Central memory CD4-positive, alpha-beta T cell (primary cell): ENCODE measurements at places on chromosomes 7 and 10.

GRCh38 chr10:100909501-100910263 is 3.1 kb upstream of the SLF2 start:
- no peak for DNase-seq

DNA sequence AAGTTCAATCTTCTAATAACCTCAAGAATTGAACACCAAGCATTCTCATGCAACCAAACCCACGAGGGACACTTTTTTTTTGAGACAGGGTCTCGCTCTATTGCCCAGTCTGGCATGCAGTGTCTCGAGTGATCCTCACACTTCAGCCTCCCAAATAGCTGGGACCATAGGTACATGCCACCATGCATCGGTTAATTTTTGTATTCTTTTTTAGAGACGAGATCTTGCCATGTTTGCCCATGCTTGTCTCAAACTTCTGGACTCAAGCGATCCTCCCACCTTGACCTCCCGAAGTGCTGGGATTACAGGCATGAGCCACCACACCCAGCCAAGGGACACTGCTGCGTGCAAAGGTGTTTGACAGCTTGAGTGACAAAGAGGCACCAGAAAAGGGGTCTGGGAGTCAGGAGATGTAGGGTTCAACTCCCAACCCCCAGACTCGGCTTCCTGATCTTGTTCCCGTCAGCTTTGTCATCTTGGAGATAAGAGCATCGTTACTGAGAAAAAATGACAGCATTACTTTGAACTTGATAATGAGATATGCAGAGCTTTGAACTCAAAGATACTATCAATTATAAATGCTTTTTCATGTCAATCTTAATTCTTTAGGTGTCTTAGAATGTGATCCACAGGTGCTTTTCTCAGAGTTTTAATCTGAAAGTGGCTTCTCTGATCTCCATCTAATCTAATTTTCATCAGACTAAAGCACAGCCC is 1.6 kb upstream of the CYTH3 start:
- DNase-seq: no peak

DNA sequence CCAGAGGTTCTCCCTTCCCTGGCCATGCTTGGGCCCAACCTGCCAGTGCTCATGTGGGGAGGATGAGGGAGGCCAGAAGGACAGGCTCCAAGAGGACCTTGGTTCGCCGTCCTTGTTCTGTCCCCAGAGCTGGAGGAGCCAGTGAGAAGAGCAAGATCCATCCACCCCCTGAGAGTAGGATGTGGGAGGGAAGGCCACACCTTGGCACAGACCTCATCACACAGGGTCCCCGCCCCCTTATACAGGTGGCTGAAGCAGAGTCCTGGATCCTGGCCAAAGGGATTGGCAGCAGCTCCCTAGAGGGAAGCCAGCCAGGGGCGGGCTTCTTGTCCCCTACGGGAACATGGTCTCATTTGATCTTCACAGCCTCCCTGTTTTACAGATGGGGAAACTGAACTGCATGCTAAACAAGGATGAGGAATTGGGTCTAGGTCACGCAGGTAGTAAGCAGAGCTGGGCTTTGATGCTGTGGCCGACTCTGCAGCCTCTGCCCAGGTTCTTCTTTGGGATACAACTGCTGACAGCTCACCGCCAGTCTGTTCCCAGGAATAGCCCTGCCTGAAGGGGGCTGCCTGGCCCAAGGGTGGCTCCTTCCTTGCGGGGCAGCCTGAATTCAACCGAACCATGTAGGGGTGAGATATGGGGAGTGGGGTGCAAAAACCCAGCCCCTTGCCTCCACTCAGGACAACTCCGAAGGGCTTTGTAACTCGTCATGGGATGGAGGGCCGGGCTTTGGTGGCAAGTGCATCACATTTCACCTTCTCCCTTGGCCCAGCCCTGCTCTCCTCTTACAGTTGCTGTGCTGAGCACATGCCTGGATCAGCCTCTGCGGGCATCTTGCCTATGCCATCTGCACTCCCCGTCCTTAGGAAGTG is 62.2 kb upstream of the KDM7A start:
- DNase-seq: no peak

DNA sequence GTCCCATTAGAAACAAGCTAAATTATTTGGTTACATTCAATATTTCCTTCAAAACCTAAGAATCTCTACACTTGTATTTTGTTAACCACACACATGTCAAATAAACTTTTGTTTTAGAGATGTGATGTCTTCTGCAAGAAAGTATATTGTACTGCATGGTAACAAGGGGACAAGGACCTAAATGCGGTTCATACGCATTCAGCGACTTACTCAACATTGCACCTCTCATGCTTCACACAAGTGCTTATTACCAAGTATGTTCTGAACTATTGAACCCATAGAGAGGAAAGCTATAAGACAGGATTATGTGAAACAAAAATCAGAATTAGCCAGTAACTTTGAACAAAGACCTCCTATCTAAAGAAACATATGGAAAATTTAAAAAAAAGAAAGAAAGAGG is 68.3 kb downstream of the CREB5 start:
- DNase-seq: no peak

- DNase-seq: no peak
Measured at GRCh38 chr10:110205051-110205675, 2.2 kb upstream of the MXI1 start.

DNA sequence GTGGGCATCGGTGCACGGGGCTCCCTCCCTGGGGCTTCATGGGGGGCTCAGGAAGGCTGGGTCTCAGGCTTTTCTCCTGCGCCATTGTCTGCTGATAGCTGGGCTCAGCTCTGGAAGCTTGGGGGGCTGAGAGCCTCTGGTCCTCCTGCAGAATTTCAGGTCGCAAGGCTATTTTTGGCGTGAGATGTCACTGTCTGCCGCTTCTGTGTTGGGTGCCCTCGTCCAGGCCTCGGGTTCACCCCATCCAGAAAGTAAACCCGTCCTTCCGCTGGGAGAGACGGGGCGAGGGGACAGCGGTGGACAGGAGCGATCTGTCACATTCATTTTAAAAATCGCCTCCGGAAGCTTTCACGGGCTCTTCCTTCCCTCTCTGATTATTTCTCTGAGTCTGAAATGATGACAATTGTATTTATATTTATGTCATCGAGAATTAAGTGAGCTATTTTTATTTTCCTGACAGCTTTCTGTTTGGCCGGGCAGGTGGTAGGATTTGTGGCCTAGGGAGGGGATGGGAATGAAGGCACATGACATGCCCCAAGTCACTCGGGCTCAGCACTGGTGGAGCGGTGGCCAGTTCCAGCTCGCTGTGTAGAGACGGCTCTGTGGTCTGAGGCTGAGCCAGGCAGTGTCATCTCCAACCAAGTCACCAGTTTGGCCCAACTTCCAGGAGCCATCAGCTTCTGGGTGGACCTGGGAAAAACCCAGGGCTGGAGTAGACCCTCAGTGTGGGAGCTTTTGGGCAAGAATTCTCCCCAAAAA is 40.7 kb upstream of the AP5Z1 start:
- no peak for DNase-seq

DNA sequence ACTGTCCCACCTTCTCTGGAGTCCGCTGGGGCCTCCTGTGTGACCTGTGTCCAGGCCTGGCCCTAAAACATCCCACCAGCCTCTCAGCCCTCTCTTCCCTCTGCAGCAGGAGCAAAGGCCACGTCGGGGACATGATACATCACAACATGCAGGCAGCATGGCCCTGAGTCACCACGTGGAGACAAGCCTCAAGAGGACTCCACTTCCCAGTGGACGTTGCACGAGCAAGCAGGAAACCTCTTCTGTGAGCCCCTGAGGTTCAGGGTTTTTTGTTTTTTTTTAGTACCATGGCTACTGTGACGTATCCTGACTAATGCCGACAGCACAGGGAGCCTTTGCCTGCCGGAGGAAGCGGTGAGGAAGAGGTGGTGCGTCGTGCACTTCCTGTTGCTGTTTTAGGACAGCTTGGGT is 165.9 kb downstream of the DNAJB6 start:
- DNase-seq: peak; percentile 93

- peak; percentile 5 for DNase-seq
Measured at GRCh38 chr7:78039790-78040776, 241.5 kb downstream of the PHTF2 start.

DNA sequence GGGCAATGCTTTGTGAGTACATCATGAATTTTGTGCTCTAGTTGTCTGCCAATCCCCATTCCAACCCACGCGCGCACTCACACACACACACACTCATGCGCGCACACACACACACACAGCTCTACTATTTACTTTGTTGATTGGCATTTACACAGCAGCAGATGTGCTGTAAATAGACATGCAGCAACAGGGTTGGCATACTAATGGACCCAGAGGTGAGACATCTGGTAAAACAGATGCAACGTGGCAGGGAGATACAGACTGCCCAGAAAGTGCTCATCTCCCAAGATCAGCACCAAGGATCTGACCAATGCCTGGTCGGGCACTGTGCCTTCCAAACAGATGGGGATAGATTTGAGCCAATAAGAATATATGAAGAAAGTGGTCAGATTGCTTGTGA is 873.0 kb downstream of the SORCS3 start:
- no peak for DNase-seq

GRCh38 chr10:126538439-126539135 is 131.9 kb downstream of the C10orf90 start:
- no peak for DNase-seq

DNA sequence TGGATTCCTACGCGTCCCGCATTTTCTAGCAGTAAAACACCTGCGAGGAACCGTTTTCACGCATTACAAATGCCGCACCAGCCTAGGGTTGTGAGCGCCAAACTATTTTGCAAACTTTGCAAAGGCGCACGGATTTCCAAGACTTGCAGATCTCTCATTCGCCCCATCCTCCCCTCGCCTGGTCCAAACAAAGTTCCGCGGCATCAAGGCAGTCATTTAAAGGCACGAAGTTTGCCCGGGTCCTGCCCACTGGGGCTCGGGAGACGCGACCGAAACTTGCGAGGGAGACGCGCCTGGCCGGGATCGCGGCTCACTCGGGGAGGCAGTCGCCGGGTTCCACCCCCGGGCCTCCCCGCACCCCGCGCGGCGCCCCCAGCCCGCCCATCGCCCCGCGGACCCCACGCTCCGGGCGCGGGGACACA is 613 bp downstream of the USP6NL start:
- peak; percentile 19 for DNase-seq

GRCh38 chr7:10429031-10429430 is 544.6 kb upstream of the PHF14 start:
- DNase-seq: no peak

GRCh38 chr10:62580396-62580795 is 206.2 kb downstream of the ZNF365 start:
- no peak for DNase-seq

DNA sequence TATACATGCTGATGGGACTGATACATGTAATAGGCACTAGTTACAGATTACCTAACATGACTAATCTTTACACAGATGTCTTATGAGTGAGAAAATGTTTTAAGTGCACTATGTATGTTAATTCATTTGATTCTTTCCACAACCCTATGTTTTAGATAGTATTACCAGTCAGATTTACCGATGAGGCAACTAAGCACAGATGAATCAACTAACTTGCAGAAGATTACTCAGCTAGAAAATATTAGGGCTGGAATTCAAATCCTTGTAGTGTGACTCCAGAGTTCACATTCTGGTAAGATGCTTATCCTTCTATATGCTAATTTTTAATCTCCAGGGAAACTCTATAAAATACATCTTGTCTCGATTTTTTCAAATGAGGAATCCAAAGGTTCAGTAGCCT is 964.9 kb downstream of the REEP3 start:
- DNase-seq: no peak

GRCh38 chr7:14899030-14899429 is 3.5 kb downstream of the DGKB start:
- DNase-seq: no peak

- DNase-seq: no peak
Measured at GRCh38 chr10:29438271-29438670, 149.4 kb downstream of the LYZL1 start.

- no peak for DNase-seq
Measured at GRCh38 chr7:100171840-100172239, 3.4 kb upstream of the GAL3ST4 start.

- no peak for DNase-seq
Measured at GRCh38 chr7:68313806-68314205, 1284.5 kb upstream of the AUTS2 start.

DNA sequence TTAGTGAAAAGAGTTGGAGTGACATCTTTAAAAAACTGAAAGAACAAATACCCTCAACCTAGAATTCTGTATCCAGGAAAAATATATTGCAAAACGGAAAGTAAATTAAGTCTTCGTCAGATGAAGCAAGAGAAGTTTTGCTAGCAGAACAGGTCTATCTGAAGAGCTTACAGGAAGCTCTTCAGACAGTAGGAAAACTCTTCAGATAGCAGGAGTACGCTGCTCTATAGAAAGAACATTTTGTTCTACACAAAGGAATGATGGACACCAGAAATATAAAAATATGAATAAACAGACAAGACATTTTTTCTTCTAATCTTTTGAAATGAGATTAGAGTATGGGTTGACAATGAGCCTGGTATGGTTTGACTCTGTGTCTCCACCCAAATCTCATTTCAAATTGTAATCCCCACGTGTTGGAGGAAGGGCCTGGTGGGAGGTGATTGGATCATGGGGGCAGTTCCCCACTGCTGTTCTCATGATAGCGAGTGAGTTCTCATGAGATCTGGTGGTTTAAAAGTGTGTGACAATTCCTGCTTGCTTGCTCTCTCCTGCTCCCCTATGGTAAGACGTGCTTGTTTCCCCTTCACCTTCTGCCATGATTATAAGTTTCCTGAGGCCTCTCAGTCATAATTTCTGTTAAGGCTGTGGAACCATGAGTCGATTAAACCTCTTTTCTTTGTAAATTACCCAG is 567.3 kb downstream of the AUTS2 start:
- no peak for DNase-seq

- no peak for DNase-seq
Measured at GRCh38 chr10:19730907-19731217, 85.4 kb upstream of the PLXDC2 start.

DNA sequence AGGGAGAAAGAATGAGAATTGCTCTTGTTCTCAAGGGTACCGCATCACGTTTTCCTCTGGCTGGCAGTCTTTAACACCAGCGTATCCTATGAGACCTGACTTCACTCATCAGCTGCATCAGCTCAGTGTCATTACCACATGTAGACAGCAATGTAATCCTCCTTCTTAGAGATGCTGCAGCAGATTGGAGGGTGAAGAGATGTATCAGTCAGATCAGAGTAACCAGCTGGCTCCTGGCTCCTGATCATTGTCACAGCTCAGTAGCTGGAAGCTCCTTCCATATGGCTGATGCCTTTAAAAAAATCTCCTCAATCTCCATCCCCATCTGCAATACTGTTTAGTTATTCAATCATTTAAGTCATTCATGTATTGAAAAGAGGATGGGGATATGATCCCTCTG is 39.7 kb upstream of the EPHB6 start:
- no peak for DNase-seq

GRCh38 chr10:102758240-102758932 is 14.6 kb downstream of the WBP1L start:
- DNase-seq: no peak

- no peak for DNase-seq
Measured at GRCh38 chr10:127427926-127428325, 121.2 kb upstream of the NPS start.

GRCh38 chr10:93503075-93503474 is 6.7 kb downstream of the CEP55 start:
- no peak for DNase-seq

- DNase-seq: no peak
Measured at GRCh38 chr10:125190946-125191345, 30.6 kb upstream of the CTBP2 start.
